ENCODE measurements at places on chromosomes 2 and 18.

GRCh38 chr18:25146512-25146910 lies 205.5 kb downstream of the ZNF521 start:
- peak; percentile 13 for DNase-seq

- no peak for DNase-seq
Measured at GRCh38 chr2:39228413-39229209, 15.2 kb downstream of the CDKL4 start.

DNA sequence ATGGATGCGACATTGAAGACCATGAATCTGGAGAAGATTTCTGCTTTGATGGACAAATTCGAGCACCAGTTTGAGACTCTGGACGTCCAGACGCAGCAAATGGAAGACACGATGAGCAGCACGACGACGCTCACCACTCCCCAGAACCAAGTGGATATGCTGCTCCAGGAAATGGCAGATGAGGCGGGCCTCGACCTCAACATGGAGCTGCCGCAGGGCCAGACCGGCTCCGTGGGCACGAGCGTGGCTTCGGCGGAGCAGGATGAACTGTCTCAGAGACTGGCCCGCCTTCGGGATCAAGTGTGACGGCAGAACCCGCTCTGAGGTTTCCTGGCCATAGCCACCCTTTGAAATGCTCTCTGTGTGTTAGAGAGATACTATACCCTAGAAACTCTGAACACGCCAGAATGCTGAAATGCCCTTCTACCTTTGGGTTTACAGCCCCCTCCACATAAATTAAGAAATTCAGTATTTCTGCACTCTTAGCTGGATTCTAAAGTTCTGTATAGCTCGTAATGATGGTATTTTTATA lies 659 bp downstream of the CHMP1B start:
- peak; percentile 26 for DNase-seq

GRCh38 chr2:65169760-65170136 lies 39.8 kb upstream of the RAB1A start:
- no peak for DNase-seq

- peak; percentile 32 for DNase-seq
Measured at GRCh38 chr2:100422320-100423055, 5.0 kb upstream of the CHST10 start.

DNA sequence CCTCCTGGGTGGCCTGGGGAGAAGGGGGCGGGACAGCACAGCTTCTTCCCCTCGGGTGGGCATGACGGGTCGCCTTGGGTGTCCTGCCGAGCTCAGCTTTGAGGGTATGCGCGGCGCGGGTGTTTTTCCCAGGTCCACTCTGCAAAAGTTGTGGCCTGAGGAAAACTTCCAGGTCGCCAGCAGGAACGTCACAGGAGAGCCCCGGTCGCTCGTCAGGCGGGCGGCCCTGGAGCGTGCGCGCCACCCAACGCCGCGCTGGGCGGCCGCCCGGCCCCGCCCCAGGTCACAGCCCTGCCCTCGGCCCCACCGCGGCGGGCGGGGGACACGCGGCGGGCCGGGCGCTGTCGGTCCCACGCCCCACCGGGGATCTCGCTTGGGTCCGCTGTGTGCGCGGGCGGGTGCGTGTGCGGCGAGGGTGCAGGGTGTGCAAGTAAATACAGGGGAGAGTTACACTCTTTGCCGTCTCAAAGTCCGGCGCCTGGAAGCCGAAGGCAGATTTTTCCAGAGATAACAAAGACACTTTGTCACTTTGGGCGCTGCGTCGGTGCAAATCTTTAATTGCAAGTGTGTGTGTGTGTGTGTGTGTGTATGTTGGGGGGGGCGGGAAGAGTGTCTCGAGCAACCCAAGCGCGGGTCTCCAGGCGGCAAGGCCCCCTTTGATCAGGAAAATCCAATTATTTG lies 616 bp upstream of the SP5 start:
- DNase-seq: no peak

DNA sequence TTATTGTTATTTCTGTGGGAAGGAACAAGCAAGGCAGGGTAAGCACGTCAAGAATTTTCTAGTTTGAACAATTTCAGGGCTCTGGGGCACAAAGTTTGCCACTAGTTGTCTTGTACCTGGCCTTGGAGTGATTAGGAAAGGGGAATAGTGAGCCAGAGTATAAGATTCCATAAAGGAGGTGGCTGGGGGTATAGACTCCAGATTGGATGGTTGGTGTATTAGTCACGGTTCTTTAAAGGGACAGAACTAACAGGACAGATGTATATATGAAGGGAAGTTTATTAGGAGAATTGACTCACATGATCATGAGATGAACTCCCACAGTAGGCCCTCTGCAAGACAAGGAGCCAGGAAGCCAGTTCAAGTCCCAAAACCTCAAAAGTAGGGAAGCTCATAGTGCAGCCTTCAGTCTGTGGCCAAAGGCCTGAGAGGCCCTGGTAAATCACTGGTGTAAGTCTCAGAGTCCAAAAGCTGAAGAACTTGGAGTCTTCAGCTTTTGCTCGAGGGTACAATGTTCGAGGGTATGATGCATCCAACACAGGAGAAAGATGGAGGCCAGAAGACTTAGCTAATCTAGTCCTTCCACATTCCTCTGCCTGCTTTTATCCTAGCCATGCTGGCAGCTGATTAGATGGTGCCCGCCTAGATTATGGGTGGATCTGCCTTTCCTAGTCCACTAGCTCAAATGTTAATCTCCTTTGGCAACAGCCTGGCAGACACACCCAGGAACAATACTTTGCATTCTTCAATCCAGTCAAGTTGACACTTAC lies 31.5 kb upstream of the PTPRM start:
- DNase-seq: no peak

DNA sequence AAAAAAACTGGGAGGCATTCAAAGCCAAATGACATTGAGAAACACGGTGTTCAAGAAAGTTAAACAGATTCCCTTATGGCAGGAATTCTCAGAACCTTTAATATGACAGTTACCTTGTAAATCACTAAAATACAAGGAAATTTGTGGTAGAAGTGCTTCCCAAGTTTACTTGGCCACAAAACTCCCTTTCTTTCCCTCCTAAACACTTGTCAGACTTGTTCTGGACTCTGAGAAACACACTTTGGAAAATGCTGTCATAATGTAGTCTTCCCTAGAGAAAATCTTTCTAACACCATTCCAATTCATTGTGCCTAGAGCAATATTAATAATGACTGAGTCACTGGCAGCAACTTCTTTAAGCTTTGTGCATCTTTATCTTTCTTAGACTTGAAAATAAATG lies 140.4 kb downstream of the ANKRD44 start:
- no peak for DNase-seq

- DNase-seq: no peak
Measured at GRCh38 chr2:46800218-46800617, 115.4 kb downstream of the MCFD2 start.
